Tongue (tissue), 3 donors: ENCODE measurements at places on chromosomes 7 and 10.

- peak; percentile 73 for DNase-seq
Observed at GRCh38 chr10:34320265-34320664, 494.8 kb downstream of the PARD3 start.

DNA sequence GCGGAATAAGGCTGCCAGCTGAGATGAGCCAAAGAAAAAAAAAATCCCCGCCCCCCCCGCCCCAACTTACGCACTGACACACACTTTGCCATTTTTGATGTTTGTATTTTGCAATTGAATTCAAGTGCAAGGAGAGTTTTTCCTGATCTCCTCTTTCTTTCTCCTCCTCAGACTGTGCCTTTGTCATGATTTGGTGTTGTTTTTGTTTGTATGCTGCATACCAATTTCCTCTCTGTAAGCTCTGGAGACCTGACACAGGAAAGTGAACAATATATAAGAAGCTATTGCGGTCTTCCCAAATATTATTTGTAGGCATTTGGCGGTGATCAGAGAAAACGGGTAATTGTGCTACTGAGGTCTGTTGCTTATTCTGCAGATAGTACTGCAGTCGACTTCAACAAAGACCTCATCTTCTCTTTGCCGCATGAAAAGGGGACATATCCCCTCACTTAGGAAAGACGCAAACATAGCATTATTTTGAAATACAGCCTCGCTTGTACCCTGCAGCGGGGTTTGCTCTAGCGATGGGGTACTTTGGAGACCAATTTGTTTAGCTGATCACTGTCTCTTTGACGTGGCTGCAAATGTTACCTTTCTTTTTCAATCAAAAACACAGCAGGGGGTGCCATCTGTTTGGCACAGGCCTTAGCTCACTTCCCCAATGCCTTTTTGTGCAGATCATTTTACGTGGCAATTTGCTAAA, 206.6 kb downstream of the SKAP2 start:
- DNase-seq, result no peak

DNA sequence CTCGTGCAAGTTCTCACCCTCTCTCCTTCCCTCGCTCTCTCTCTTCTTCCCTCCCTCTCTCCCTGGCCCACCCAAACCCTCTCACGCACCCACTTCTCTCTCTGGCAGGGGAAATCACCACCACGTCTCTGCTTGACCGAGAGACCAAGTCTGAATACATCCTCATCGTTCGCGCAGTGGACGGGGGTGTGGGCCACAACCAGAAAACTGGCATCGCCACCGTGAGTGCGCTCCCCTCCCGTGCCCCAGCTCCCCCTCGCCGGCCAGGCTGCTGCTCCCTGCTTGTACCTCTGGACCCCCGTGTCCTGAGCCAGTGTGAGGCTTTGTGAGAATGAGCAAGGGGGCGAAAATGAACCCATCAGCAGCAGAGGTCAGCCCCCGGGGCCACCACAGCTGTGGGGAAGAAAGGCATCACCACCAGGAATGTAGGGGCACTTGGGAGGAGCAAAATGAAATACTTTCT, 25.5 kb downstream of the C10orf105 start:
- no peak for DNase-seq

DNA sequence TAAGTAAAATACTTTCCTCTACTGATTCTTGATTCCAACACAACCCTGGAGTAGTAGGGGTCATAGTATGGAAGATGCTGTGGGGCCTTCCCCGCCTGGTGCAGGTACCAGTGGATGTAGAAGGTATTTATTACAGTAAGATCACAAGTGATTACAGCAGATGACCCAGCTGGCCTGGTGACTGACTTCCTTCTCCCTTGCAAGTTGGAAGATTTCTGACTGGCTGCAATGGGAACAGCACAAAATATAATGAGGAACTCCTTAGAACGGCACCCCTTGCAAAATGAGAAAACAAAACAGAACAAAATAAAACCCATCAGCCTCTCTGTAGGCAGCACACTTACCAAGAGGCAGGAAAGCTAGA, 61.7 kb upstream of the TARP start:
- DNase-seq, result no peak

GRCh38 chr10:60388709-60389301, 870 bp downstream of the ANK3 start:
- DNase-seq, result peak; percentile 16
